HCT116 (cell line): ENCODE measurements at places on chromosomes 12 and 14. TPM values are rescaled to one million over a fixed set of nuclear protein-coding genes. Genes with fewer than 3 reads are reported as not detected.

DNA sequence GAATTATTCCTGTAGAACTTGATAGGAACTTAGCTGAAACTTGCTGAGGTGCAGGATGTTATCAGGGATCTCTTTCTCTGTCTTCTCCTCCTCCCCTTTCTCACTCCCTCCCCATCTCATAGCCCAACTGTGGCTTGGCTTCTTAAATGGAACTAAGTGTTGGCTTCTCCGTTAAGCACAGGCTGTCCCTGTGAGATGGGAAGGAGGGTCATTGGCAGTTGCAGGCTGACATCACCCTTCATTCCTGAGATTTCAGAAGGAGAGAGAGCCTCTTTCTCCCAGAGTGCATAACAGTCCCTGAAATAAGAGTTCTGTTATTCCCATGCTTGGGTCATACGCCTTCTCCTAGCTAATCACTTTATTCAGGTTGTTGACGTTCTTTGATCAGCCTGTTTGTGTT lies 162.0 kb downstream of the UNC79 start:
- no peak overlapping the region for H3K27ac ChIP-seq
- H3K36me3 ChIP-seq = no peaks in the 10 kb centered on the region
- 0 out of 2 replicates have a peak, but pooled peaks cover 11% of the 10 kb centered on the region for H3K27me3 ChIP-seq
- no peaks in the 10 kb centered on the region for H3K4me1 ChIP-seq

DNA sequence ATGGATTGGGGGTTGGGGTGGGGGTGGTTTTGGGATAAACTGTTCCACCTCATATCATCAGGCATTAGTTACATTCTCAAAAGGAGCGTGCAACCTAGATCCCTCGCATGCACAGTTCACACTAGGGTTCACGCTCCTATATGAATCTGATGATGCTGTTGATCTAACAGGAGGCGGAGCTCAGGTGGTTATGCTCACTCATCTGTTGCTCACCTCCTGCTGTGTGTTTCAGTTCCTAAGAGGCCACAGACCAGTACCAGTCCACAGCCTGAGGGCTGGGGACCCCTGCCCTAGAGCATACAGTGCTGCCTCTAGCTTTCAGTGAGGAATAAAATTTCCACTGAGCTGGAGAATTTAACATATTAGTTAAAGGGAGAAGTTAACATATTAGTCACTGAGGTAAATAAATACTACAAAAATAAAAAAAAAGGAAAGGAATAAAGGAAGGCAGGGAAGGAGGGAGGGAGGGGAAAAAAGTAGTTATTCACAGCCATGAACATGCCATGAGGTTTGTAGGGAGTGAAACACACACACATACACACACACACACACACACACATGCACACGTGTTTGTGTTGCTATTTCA lies 612.7 kb upstream of the TBX3 start:
- no peaks in the 10 kb centered on the region for H3K4me1 ChIP-seq
- DNase-seq = no peak
- no peaks in the 10 kb centered on the region for H3K36me3 ChIP-seq
- no peaks in the 10 kb centered on the region for H3K27me3 ChIP-seq
- H3K4me3 ChIP-seq = no peak overlapping the region

- H3K4me1 ChIP-seq = no peaks in the 10 kb centered on the region
- no peaks in the 10 kb centered on the region for H3K36me3 ChIP-seq
- no peak overlapping the region for H3K4me3 ChIP-seq
- no peak overlapping the region for H3K27ac ChIP-seq
- H3K27me3 ChIP-seq = no peaks in the 10 kb centered on the region
Measured at GRCh38 chr12:89859508-89860220, 151.0 kb upstream of the ATP2B1 start.

- 0 out of 2 replicates have a peak, but pooled peaks cover 2% of the 10 kb centered on the region for H3K4me1 ChIP-seq
- H3K27me3 ChIP-seq = no peaks in the 10 kb centered on the region
- DNase-seq = no peak
- peaks cover 21% of the 10 kb centered on the region; the same call in 1 of the 2 replicates for H3K36me3 ChIP-seq
Measured at GRCh38 chr12:92141591-92142121, 4.0 kb downstream of the BTG1 start.

Gene MPHOSPH9
- total RNA-seq = 44.9 TPM

DNA sequence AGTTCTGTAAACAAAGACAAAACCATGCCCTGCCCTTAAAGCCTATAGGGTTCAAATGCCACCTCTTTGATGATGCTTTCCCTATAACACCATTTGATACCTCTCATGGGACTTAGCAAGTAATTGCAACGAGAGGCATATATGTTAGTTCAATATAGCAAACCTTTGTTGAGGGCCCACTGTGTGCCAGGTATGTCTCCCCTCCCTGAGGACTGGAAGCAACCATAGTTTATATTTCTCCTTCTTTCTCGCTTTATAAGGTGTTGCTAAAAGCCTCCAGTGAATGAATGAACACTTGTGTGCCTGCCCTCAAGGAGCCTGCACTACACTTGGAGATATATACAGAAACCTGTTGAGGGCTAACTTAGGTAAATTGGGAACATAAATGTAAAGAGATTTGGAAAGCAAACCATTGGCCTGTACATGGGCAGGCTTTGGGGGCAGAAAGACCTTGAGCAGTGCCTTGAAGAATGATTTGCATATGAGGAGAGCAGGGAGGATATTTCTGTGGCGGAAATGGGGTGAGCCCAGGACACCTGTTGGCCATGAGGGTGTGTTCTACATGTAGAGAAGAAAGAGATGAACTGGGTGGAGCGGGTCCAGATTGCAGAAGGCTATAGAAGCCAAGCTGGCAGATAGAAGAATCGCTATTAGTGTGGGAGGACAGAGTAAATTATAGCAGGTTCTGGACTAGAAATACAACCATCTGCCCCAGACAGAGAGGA lies 1.8 kb upstream of the CKAP4 start:
- no peaks in the 10 kb centered on the region for H3K27me3 ChIP-seq
- no peak overlapping the region for H3K27ac ChIP-seq
- no peak overlapping the region for H3K4me3 ChIP-seq
- DNase-seq = no peak
- peaks cover 44% of the 10 kb centered on the region for H3K4me1 ChIP-seq

DNA sequence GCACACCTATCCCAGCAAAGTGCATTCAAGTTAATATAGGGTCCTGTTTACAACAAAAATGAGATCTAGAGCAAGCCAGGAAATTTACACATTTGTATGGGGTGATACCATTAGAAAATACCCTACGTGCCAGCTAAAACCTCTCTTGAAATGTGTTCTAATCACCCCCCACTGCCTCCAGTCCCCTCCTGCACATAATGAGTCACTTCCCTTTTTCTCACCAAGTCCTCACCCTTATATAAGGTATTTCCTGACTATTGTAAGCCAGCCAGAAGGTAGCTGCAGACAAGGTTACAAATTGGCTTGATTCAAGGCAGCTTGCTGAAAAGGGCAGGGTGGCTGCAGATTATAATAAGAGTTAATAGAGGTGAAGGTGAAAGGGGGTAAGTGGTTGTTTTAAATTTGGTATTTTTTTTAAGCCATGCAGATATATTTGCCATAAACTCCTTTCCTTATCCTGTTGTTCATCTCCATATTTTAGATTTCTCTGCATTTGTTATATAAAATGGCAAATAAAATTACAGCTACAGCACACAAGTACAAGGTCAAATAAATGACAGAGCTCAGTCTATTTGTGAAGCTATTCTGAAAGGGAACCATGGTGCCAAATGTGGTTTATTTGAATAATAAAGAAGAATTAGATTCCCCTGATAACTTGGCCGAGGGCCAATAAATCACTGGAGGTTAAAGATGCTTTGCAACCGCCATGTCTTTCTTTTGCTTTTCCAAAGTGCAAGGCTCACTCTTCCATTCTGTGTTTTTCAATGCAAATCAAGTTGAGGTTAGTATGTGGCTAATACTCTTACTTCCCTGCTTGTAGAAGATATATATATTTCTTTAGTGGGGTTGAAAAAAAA lies 385.9 kb downstream of the EGLN3 start:
- no peaks in the 10 kb centered on the region for H3K4me1 ChIP-seq
- H3K27ac ChIP-seq = no peak overlapping the region
- no peak for DNase-seq
- H3K4me3 ChIP-seq = no peak overlapping the region
- H3K27me3 ChIP-seq = peaks cover 5% of the 10 kb centered on the region; the same call in 1 of the 2 replicates

GRCh38 chr12:47889040-47889439 lies 15.8 kb downstream of the VDR start:
- H3K4me3 ChIP-seq = no peak overlapping the region
- no peaks in the 10 kb centered on the region for H3K27me3 ChIP-seq
- no peaks in the 10 kb centered on the region for H3K4me1 ChIP-seq
- no peaks in the 10 kb centered on the region for H3K36me3 ChIP-seq
- no peak overlapping the region for H3K27ac ChIP-seq
- no peak for DNase-seq

GRCh38 chr14:99902925-99903324 lies 109.7 kb downstream of the EML1 start:
- H3K27ac ChIP-seq = no peak overlapping the region
- DNase-seq = no peak
- H3K36me3 ChIP-seq = no peaks in the 10 kb centered on the region
- H3K4me1 ChIP-seq = no peaks in the 10 kb centered on the region
- no peaks in the 10 kb centered on the region for H3K27me3 ChIP-seq

Gene SLIRP
- 242 TPM for total RNA-seq

GRCh38 chr14:32473464-32473855 lies 144.4 kb downstream of the AKAP6 start:
- H3K27me3 ChIP-seq = no peaks in the 10 kb centered on the region
- no peak overlapping the region for H3K4me3 ChIP-seq
- no peak for DNase-seq
- H3K4me1 ChIP-seq = no peaks in the 10 kb centered on the region

GRCh38 chr14:104335611-104336010 lies 197.2 kb downstream of the KIF26A start:
- no peak overlapping the region for H3K27ac ChIP-seq
- H3K4me3 ChIP-seq = no peak overlapping the region
- no peak for DNase-seq
- no peaks in the 10 kb centered on the region for H3K36me3 ChIP-seq
